Immature natural killer cell (primary cell): ENCODE measurements at places on chromosomes 6 and 20. TPM values are rescaled to one million over a fixed set of nuclear protein-coding genes. Genes with fewer than 3 reads are reported as not detected.

Gene RAET1L
- polyA plus RNA-seq: not detected

Gene PDE10A
- polyA plus RNA-seq: not detected

Gene MDFI
- not detected for polyA plus RNA-seq

GRCh38 chr6:109194880-109195279, 99.6 kb downstream of the CEP57L1 start:
- no peak overlapping the region for H3K4me3 ChIP-seq
- peaks cover 3% of the 10 kb centered on the region for H3K27me3 ChIP-seq
- no peaks in the 10 kb centered on the region for H3K36me3 ChIP-seq
- DNase-seq: no peak

GRCh38 chr6:56802584-56802983, 152.3 kb upstream of the BEND6 start:
- no peaks in the 10 kb centered on the region for H3K4me1 ChIP-seq
- no peak overlapping the region for H3K27ac ChIP-seq
- DNase-seq: no peak
- no peaks in the 10 kb centered on the region for H3K36me3 ChIP-seq
- H3K4me3 ChIP-seq: no peak overlapping the region

DNA sequence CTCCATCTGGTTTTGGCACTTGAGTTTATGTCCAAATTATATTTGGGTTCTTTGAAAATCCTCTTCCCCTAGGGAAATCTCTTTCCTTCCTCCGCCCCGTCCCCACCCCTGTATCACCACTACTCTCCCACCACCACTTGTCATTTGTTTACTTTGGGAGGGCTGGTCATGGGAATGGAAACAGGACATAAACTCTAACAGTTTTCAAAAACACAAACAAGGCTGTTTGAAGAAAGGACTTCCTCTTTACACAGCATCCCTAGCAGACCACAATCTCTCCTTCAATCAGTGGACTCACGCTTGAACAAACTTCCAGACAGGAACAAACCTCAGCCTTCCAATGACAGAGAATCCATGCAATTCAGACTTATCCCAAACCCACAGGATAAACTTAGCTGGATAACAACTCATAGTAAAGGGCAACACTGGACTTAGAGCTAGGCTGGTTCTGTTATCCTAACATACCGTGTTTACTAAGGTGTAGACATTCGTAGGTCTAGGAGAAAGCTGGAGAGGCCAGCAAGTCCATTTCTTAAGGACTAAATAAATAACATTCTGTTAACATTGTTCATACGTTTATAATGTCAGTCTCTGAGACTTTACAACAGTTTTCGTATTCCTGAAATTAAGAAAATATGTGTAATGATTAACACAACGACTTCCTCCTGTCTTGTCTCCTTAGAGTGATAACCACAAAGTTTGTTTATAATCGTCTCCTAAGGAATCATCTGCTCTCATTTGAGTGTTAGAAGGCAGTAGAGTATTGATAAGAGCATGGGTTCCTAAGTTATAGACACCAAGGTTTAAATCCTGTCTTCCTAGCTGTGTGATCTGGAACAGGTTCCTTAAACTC, 44.1 kb upstream of the CTAGE9 start:
- no peak for DNase-seq
- no peak overlapping the region for H3K4me3 ChIP-seq
- H3K4me1 ChIP-seq: no peaks in the 10 kb centered on the region
- no peak overlapping the region for H3K27ac ChIP-seq

DNA sequence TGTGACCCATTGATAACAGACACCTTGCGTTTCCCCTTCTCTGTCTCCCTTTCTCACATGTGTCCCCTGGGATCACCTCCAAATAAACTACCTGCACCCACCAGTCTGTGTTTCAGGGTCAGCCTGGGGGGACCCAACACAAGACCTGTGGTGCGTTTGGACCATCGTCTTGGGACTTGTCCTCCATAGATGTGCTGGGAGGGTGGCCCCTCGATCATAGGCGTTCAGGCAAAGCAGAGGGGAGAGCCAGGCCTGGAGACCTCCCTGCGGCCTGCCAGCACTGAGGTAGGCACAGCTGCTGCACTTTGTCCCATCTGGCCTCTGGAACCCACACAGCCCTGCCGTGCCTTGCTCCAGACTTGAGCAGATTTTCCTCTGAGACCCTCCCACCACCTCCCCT, 18.1 kb downstream of the CST9 start:
- peaks cover 9% of the 10 kb centered on the region for H3K4me1 ChIP-seq
- H3K4me3 ChIP-seq: no peak overlapping the region
- H3K27ac ChIP-seq: no peak overlapping the region
